ENCODE measurements at places on chromosomes 2 and 18.

DNA sequence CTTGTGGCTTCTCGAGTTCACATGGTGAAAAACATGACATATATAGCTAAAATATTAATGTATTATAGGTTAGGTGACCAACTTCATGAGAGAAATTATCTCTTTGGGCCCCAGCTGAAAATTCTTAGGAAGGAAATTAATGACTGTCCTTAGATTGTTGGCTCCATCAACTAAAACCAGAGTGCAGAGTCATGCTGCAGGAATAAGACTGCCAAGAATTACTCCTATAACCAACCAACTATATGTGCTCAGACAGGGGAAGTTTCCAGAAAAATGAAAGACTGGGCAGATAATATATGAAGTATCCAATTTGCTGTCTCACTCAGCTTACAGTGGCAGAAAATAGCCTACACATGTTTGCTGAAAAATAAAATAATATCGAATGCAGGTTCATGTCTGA, 71.0 kb upstream of the TMEFF2 start:
- no peak overlapping the region for H3K27ac ChIP-seq
- H3K4me1 ChIP-seq = no peaks in the 10 kb centered on the region
- no peak overlapping the region for H3K4me3 ChIP-seq
- DNase-seq = no peak

- DNase-seq = no peak
- no peaks in the 10 kb centered on the region for H3K27me3 ChIP-seq
- no peak overlapping the region for H3K27ac ChIP-seq
Observed at GRCh38 chr2:109258905-109259540, 130.0 kb downstream of the SH3RF3 start.

- no peak overlapping the region for H3K27ac ChIP-seq
- H3K27me3 ChIP-seq = no peaks in the 10 kb centered on the region
- H3K4me3 ChIP-seq = no peak overlapping the region
- no peaks in the 10 kb centered on the region for H3K36me3 ChIP-seq
- peak; percentile 25 for DNase-seq
- H3K4me1 ChIP-seq = no peaks in the 10 kb centered on the region
Observed at GRCh38 chr2:240402566-240403272, 32.7 kb upstream of the GPC1 start.

DNA sequence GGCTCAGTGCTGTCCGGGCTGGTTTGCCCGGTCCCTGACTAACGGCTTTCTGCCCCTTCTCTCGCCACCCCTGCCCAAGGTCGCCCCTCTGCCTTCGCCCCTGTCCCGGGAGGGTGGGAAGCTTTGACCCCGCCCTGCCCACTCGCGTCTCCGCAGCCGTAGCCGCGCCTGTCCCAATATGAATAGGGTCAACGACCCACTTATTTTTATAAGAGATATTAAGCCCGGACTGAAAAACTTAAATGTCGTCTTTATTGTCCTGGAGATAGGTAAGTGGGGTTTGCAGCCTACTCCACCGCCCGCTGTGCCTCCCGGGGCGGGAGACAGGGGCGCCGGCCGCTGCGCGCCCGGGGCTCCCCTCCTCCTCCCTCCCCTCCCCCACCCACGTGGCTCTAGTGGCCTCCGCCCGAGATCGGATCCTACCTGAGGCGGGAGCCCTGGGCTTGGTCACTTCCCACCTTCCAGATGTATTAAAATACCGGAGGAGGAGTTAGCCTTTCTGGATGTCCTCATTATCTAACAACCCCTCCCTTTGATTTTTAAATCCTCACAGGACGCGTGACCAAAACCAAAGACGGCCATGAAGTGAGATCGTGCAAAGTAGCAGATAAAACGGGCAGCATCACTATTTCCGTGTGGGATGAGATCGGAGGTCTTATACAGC, 633 bp downstream of the NABP1 start:
- H3K4me3 ChIP-seq = peak overlapping the region; percentile 72
- no peaks in the 10 kb centered on the region for H3K4me1 ChIP-seq
- peak overlapping the region; percentile 90 for H3K27ac ChIP-seq
- H3K27me3 ChIP-seq = no peaks in the 10 kb centered on the region
- no peaks in the 10 kb centered on the region for H3K36me3 ChIP-seq

DNA sequence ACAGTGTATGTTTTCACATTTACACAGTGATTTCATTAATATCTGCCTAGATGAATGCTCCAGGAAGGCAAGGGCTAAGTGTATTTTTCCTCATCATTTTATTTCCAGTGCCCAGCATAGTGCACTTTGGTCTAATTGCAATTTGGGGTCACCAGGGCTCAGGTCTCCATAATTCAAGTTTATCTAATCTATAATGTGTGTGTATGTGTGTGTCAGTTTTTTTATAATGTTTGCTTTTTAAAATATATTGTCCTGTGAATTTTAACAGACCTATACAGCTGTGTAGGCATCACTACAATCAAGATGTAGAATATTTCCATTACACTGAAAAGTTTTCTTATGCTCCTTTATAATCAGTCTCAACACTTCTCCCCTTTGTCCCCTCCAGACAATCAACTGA, 620.4 kb downstream of the STK39 start:
- H3K27me3 ChIP-seq = no peaks in the 10 kb centered on the region
- no peak overlapping the region for H3K4me3 ChIP-seq
- DNase-seq = no peak
- H3K27ac ChIP-seq = no peak overlapping the region
- no peaks in the 10 kb centered on the region for H3K4me1 ChIP-seq
- H3K36me3 ChIP-seq = no peaks in the 10 kb centered on the region

- H3K27me3 ChIP-seq = no peaks in the 10 kb centered on the region
- H3K4me3 ChIP-seq = no peak overlapping the region
- H3K4me1 ChIP-seq = no peaks in the 10 kb centered on the region
- no peak overlapping the region for H3K27ac ChIP-seq
- no peaks in the 10 kb centered on the region for H3K36me3 ChIP-seq
- DNase-seq = no peak
Observed at GRCh38 chr18:78419171-78419570, 560.4 kb upstream of the SALL3 start.

Data from kidney (tissue), 22 donors.